Ammon's horn (tissue), 1 donor: ENCODE measurements at places on chromosomes 5 and 9.

- no peak for DNase-seq
Observed at GRCh38 chr5:6085341-6085860, 292.9 kb downstream of the MED10 start.

GRCh38 chr9:17793713-17794622 is 215.1 kb downstream of the SH3GL2 start:
- no peak for DNase-seq

DNA sequence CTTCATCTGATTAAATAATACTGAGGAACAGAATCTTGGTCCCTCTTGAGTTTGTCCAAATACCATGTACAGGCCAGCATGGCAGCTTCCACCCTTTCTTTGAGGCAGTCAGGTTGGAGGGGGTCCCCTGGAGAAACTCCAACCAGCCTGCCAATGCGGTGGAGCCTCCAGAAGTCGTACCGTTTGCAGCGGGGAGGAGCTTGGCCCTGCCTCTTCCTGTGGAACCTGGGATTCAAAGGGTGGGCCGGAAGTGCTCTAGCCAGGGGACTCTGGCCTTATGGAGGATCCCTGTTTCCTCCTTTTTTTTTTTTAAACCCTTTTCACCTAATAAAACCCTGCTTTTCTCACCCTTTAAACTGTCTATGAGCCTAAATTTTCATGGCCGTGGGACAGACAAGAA is 216.3 kb upstream of the ZNF608 start:
- DNase-seq: no peak

DNA sequence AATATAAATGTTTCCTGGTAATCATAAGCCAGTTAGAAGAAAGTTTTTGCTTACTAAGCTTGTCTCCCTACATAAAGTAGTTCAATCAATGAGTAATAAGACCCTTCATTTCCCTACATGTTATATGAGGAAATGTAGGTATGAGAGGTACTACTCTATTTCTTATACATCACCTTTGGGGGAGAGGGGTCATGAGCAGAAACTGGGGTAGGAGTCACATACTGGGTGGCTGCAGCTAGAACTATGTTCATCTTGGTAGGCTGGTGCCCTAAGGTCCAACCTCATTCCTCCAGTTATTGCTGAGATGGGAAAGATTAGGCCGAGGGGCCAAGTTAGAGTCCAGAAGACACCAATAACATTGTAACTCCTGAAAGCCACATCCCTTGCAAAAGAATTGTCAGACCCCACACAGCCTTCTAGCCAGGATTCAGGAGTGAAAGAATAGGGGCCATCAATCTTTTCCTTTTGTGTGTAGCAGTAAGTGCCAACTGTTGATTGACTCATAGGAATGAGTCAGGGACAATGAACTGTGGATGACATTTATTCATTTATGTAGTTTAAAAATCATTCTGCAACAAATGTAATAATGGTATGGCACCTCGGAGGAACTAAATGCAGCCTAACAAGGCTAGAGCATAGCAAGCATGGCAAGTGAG is 21.6 kb upstream of the SREK1 start:
- no peak for DNase-seq

DNA sequence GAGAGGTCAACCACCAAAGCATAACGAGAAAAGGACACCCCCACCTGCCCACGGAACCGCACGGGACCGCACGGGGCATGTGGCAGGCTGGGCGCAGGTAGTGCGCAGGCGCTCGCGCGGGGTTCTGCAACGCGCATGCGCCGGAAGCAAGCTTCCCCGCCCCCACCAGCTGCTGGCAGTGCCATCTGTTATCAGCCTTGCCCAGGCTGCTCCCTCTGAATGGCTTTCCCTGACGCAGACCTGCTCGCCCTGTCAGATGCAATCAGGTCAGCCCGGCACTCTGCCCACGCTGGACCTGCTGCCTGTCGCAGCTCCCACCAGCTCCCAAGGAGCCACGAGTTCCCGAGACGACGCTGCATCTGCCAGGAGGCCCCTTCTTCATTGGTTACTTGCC is 22.8 kb downstream of the PTCH1 start:
- peak; percentile 83 for DNase-seq

DNA sequence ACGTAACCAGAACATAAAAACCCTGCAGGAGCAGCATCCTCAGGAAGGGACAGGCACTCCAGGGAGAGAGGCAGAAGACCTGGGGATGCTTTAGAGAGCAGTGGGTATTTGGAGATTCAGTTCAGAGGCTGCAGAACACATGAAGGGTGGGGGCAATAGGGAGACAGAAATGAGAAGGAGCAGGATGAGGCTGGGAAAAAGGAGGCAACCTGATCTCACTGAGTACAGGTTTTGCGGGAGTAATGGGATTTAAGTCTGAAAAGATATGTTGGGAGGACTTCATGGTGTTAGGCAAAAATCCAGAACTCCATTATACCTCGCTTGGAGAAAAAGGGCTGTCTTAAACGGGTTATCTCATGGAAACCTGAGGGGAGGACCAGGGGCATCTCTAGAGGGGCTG is 41.3 kb upstream of the GARNL3 start:
- DNase-seq: no peak

DNA sequence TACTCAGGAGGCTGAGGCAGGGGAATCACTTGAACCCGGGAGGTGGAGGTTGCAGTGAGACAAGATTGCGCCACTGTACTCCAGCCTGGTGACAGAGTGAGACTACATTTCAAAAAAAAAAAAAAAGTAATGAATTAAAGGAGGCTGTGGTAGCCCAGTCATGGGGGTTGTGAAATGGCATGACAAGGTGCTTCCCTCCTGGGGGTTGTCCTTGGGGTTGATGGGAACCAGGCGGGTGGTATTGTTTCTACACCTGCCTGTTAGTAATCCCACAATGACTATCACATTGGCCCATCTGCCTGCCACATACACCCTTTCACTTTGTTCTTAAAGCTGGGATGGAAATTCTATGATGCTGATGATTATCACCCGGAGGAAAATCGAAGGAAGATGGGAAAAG is 5.6 kb downstream of the IDNK start:
- DNase-seq: no peak

GRCh38 chr5:167356374-167356773 is 935.1 kb upstream of the WWC1 start:
- no peak for DNase-seq
